NCI-H2029 (cell line): ENCODE measurements at places on chromosomes 2 and 18.

DNA sequence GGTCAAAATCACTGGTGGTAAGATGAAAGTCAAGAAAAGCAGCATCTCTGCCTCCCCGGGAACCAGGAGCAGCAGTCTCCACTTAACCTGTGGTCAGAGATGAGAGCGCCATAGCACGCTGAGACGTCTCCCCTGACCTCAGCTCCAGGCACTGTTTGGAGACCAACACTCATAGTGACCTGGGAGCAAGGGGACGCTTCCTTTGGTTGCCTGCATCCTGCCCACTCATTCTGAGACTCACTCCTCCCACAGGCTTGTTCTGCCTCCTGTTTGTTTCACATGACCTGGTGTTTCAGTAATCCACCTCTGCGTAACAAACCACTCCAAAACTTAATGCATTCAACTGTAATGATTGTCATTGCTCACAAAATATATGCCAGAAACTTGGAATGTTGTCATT, 139.3 kb downstream of the ACOXL start:
- DNase-seq, result no peak

- DNase-seq, result no peak
Observed at GRCh38 chr2:238793306-238793705, 54.6 kb upstream of the TWIST2 start.

DNA sequence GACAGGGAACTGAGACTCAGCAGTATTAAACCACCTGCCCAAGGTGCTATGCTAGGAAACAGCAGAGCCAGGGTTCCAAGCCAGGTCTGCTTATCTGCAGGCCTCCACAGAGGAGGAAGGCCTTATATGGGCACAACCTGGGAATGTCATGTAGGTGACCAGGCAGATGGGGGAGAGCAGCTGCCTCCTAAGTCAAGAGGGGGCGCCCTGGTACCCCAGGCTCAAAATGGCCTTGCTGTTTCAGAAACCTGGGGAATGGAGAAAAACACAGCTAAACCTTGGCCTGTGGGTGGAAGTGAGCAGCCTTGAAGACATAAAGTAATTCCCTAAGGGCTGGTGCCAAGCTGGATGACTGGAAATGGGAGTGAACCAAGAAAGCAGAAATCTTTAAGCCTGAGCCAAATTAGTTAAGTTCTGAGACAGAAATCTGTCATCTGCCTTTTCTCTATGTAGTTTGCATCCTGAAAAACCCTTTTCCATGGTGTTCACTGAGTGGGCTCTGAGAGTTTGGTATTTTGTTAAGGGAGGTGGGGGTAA, 79.1 kb downstream of the MAPK4 start:
- no peak for DNase-seq

DNA sequence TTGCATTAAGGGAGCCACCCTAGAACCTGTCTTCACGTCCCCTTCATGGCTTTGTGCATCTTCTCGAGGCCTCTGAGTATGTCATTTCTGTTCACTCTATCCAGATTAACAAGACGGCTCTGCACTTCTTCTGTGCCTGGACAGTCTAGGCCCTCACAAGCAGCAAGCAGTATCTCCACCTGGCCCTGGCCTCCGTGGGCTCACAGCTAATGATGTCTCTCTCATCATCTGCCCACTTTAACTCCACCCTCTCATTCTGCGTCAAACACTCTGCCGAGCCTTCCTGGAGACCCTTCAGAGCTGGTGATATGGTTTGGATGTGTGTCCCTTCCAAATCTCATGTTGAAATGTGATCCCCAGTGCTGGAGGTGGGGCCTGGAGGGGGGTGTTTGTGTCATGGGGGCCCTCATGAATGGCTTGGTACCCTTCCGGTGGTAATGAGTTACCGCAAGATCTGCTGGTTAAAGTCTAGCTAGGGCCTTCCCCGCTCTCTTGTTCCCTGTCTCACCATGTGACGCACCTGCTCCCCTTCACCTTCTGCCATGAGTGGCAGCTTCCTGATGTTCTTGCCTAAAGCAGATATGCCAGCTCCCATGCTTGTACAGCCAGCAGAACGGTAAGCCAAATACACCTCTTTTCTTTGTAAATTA, 132.5 kb upstream of the ID2 start:
- peak; percentile 84 for DNase-seq

DNA sequence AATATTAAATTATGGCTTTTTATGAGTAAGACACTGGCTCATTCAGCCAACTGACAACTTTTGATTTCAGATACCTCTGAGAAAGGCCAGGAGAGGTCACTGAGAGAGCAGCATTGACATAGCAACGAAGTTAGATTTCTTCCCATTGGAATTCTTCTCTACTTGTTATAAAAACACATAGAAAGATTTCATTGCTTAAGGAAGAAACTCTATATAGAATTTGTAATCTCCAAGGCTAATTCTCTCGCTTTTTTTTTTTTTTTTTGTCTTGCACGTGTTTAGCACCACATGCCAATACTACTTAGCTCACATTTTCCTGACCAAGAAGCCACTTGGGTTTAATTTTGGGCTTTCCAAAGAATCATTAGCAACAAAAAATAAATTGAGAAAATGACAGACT, 233.7 kb downstream of the CALCRL start:
- no peak for DNase-seq

- no peak for DNase-seq
Observed at GRCh38 chr2:96240341-96241038, 25.3 kb downstream of the TMEM127 start.

DNA sequence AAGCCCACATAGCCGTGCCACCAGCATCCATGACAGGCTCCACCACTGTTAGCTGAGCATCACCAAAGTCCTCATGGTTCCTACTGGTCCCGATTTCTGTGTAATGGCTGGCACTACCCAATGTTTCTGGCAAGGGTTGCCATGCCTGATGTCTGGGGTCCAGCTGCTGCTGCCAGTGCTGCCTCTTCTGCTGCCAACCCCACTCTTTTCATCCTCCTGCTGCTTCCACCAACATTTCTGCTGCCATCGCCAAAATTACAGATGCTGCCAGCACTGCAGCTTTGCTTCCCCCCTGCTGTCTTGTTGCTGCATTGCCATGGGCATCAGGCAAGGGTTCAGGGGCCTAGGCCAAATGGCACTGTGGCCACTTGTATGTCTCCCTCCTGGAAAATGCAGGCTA, 152.9 kb downstream of the LRRTM1 start:
- no peak for DNase-seq

DNA sequence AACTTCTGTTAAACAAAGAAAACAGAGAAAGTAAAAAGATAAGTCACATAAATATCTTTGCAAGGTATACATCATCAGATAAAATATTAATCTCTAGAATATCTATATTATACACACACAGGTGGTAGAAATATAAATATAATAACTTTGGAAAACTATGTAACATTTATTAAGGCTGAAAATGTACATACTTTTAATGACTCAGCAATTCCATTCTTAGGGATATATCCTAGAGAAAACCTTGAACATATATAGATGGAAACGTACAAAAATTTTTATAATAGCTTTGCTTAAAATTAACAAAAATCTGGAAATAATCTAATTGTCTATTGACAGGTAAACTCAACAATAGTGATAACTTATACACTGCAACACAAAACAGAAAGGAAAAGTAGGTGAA, 381.3 kb downstream of the GPD2 start:
- DNase-seq, result no peak

DNA sequence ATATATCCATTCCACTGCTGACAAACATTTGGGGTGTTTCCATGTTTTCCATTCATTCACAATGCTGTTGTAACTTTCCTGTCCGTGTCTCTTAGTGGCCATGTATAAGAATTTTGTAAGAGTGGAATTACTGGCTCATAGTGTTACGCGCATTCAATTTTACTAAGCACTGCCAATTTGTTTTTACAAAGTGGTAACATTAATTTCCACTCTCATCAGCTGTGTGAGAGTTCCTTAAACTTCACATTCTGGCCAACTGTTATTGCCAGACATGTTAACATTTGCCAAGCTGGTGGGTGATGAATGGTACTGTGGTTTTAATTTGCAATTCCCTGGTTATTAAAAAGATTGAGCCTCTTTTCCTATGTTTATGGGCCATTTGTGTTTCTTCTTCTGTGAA, 134.2 kb downstream of the DTNB start:
- DNase-seq, result no peak

DNA sequence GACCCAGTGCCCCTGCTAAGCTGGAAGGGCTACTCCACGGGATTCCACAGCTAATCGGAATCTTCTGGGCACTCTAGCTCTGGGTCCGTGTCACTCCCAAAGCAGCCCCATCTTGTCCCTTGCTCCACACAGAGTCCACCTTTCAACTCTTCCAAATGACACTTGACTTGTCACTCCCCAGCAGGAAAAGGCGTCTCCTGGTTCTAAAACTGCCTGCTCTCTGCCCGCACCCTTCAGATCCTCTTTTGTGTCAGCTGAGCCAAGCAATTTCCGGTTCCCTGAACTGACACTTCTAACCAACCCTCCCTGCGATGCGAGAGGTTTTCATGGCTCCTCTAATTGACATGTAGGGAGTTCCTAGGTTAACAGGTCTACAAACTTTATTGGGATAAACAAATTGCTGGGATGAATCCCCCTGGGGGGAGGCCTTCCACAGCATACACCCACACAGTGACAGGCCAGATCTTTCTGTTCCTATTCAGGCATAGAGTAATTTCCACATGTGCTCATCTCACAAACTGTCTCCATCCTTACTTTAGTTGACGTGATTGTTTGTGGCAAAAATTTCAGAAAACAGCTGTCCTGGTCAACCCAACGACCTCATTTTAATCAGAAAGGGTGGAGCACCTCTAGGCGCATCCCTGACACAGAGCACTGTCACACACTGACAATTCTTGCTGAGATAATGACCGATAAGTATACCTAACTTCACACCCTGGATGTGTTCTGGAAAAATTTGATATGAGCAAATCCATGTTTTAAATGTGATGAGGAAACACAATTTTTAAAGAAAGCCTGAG, 104.9 kb downstream of the RBMS1 start:
- no peak for DNase-seq

DNA sequence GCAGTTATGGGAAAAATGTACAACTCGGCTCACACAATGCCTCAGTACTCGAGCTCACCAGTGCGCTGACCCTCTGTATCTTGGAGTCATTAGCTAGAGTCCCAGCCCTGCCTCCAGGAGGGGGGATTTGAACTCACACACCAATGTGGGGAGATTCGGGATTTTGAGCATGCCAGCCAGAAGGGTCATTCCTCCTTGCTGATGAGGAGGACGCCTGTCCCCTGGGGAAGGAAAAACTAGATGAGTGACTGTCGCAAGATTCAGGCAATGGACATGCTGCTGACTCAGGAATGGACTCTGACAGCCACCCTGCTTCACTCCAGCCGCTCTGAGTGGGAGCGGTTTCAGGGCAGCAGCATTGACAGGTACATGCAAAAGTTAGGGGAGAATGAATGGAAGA, 20.6 kb downstream of the FIGN start:
- no peak for DNase-seq

DNA sequence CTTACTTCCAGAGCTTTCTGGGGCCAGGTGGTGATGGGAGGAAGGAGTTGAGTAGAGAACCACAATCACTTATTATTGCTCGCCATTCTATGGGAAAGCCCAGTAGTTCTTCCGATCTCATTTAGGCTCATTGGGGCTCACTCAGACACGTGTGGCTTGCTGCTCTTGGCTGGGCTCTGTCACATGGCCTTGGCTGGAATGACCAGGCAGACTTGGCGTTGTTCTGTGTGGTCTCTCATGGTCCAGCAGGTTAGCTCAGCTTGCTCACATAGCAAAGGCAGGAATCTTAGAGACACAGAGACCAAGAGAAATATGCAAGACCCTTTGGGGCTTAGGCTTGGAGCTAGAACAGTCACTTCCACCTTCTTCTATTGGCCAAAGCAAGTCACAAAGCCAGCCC, 261.2 kb downstream of the LOXHD1 start:
- no peak for DNase-seq

- DNase-seq, result no peak
Observed at GRCh38 chr2:22406625-22407024, 978.4 kb upstream of the KLHL29 start.

DNA sequence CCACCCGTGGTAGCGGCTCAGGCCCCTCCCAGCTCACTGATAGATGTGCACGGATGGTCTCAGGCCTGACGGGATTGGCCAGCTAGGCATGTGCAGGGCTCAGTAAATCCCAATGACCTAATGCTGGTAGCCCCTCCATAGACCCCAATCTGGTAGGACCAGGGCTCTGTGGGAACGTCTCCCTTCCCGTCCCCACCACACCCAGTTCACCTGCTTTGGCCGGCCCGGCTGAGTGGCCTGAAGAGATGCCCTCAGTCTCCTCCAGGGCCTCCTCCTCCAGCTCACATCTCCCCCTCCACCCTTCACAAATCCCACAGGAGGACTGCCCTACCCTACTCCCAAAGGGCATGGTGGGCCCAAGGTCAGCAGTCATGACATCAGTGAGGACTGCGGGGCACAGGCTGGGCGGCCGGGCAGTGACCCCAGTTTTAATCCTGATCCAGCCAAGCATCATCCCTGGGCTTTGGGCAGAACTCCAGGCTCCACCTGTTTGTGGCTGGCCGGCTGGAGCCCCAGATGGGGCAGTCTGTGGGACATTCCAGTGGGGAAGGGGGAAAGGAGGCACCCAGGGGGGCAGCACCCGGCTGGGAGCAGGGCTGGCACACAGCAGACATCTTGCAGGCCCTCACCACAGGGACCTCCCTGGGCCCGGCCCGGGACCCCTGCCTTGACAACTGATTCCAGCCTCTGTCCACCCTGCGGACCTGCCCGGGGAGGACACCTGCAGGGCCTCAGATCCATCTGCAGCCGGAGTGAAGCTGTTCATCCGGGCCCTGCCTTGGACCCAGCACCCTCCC, 2.3 kb downstream of the KIF1A start:
- DNase-seq, result no peak

DNA sequence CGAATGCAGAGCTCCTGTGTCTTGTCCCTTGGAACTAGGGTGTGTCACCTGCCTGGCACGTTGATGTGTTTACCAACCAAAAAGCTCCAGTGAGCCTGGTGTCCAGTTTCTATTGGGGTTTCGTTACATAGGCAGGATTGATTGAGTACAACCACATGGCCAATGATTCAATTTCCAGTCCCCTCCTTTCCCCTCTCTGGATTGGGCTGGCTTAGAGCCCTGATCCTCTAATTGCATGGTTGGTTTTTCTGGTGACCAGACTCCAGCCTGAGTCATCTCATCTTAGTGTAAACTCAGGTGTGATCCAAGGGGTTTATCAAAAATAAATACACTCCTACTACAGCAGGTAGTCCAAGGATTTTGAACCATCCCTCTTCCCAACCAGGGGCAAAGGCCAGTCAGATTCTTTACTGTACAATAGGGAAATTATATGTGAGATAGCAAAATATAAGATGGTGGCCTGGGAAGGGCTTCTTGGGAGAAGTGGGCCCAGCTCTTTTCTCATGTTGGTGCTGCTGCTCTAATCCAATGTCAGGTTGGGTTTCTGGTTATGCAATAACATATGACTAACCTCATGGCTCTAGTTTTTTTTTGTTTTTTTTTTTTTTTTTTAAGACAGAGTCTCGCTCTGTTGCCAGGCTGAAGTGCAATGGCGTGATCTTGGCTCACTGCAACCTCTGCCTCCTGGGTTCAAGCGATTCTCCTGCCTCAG, 64.7 kb upstream of the MGAT5 start:
- DNase-seq, result peak; percentile 94

GRCh38 chr2:2707206-2707991, 376.3 kb upstream of the MYT1L start:
- DNase-seq, result no peak

- DNase-seq, result no peak
Observed at GRCh38 chr2:198478361-198478760, 674.0 kb downstream of the PLCL1 start.
